Kidney (tissue), 22 donors: ENCODE measurements at places on chromosomes 11 and 22. TPM values are rescaled to one million over a fixed set of nuclear protein-coding genes. Genes with fewer than 3 reads are reported as not detected.

- H3K4me1 ChIP-seq, result no peaks in the 10 kb centered on the region
- H3K27ac ChIP-seq, result no peak overlapping the region
- H3K36me3 ChIP-seq, result no peaks in the 10 kb centered on the region
Measured at GRCh38 chr11:119684361-119685110, 44.5 kb downstream of the NECTIN1 start.

The MAFF gene
- total RNA-seq, result 23.4 TPM

DNA sequence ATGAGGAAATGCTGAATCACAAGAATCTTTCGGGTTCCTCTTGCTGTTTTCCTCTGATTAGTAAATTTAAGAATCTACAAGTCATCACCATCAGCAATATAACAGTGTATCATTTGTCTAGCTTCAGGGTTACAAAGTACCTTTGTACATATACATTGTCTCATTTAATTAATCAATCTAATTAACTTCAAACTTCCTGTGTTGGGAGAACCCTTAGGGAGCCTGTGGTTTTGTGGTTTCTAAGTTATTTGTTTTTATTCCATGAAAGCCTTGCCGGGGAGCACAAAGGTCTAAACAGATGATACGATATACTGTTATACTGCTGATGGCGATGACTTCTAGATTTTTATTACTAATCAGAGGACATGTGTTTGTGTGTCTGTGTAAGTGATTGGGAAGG, 41.0 kb downstream of the TIMP3 start:
- H3K4me3 ChIP-seq, result no peak overlapping the region
- peaks cover 3% of the 10 kb centered on the region for H3K36me3 ChIP-seq
- DNase-seq, result no peak
- H3K4me1 ChIP-seq, result peaks cover 44% of the 10 kb centered on the region

DNA sequence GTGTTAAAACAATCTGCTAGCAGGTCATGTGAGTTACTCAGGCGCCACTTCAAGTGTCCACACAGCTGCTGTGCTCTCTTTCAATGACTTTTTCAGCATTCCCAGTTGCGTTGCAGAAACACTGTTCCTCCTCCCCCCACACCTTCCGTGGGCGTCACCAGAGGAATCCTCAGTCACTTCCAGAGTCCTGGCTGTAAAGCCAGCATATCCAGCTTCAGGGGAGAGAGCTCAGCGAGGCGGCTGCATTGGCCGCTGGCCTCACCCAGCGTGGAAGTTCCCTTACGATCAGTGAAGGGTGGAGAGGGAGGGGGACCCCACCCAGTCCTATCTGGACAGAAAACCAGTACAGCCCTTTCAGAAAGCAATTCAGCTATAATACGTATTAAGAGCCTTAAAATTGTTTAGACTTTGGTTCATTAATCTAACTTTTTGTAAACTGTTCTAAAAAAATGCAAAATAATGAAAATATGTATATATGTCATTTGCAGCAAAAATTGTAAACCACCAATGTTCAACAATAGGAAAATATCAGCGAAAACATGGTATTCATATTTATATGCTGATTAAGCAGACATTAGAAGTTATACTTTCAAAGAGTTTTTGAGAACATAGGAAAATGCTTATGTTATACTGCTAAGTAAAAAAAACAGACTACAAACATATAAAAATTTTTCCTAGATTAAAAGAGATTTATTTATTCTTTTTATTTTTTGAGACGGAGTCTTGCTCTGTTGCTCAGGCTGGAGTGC, 2.8 kb upstream of the ANO9 start:
- no peak for DNase-seq
- no peak overlapping the region for H3K27ac ChIP-seq
- H3K4me3 ChIP-seq, result no peak overlapping the region
- no peaks in the 10 kb centered on the region for H3K27me3 ChIP-seq
- no peaks in the 10 kb centered on the region for H3K36me3 ChIP-seq
- H3K4me1 ChIP-seq, result no peaks in the 10 kb centered on the region

The LMO2 gene
- 60.6 TPM for total RNA-seq

The FUT4 gene
- total RNA-seq, result 9.5 TPM

The CLDN25 gene
- total RNA-seq, result not detected

GRCh38 chr11:1928891-1929541, 9.5 kb downstream of the TNNT3 start:
- H3K36me3 ChIP-seq, result no peaks in the 10 kb centered on the region
- no peaks in the 10 kb centered on the region for H3K4me1 ChIP-seq
- no peak overlapping the region for H3K27ac ChIP-seq
- no peaks in the 10 kb centered on the region for H3K27me3 ChIP-seq
- DNase-seq, result peak; percentile 71

GRCh38 chr11:66845143-66845875, 2.1 kb downstream of the RCE1 start:
- H3K4me1 ChIP-seq, result peaks cover 14% of the 10 kb centered on the region
- H3K27me3 ChIP-seq, result no peaks in the 10 kb centered on the region
- peaks cover 5% of the 10 kb centered on the region for H3K36me3 ChIP-seq
- H3K27ac ChIP-seq, result no peak overlapping the region
- DNase-seq, result no peak

- H3K4me3 ChIP-seq, result no peak overlapping the region
- DNase-seq, result no peak
- H3K4me1 ChIP-seq, result no peaks in the 10 kb centered on the region
- no peak overlapping the region for H3K27ac ChIP-seq
- no peaks in the 10 kb centered on the region for H3K36me3 ChIP-seq
- H3K27me3 ChIP-seq, result no peaks in the 10 kb centered on the region
Measured at GRCh38 chr11:16403448-16403803, 47.1 kb upstream of the SOX6 start.

The GSTP1 gene
- 800 TPM for total RNA-seq

GRCh38 chr22:24289114-24289513, 18.5 kb downstream of the SPECC1L start:
- no peaks in the 10 kb centered on the region for H3K27me3 ChIP-seq
- no peak overlapping the region for H3K27ac ChIP-seq
- peak; percentile 23 for DNase-seq
- H3K36me3 ChIP-seq, result no peaks in the 10 kb centered on the region

GRCh38 chr11:70671083-70671482, 272.8 kb downstream of the CTTN start:
- no peaks in the 10 kb centered on the region for H3K27me3 ChIP-seq
- no peak overlapping the region for H3K4me3 ChIP-seq
- no peaks in the 10 kb centered on the region for H3K36me3 ChIP-seq
- no peak for DNase-seq
- H3K4me1 ChIP-seq, result no peaks in the 10 kb centered on the region

- H3K27ac ChIP-seq, result no peak overlapping the region
- DNase-seq, result peak; percentile 53
- no peaks in the 10 kb centered on the region for H3K27me3 ChIP-seq
- no peak overlapping the region for H3K4me3 ChIP-seq
- H3K36me3 ChIP-seq, result no peaks in the 10 kb centered on the region
- H3K4me1 ChIP-seq, result peaks cover 22% of the 10 kb centered on the region
Measured at GRCh38 chr22:49929211-49929979, 11.0 kb downstream of the CRELD2 start.
